AG04449 (cell line): ENCODE measurements at places on chromosomes 13 and 19.

DNA sequence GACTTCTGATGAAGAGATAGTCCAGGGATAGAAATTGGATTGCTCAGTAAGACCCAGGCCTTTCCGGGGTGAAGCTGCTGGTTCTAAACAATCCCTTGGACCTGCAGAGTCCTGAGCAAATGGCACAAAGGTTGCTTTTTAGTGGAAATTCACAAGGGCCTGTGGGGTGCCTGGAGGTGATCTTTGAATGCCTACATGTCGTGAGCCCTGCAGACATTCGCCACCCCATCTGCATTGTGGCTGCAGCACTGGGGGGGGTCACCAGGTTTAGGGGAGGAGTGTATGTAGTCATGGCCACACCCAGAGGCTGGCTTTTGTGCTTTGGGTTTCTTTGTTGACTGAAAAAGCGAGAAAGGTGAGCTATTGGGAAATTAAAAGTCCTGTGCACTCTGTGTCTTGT lies 41.4 kb downstream of the SLC7A9 start:
- no peak for DNase-seq

GRCh38 chr19:4360081-4360569 lies 16.8 kb downstream of the MPND start:
- no peak for DNase-seq

- DNase-seq: no peak
These were observed 99.0 kb downstream of the MBNL2 start for GRCh38 chr13:97321101-97321500.

DNA sequence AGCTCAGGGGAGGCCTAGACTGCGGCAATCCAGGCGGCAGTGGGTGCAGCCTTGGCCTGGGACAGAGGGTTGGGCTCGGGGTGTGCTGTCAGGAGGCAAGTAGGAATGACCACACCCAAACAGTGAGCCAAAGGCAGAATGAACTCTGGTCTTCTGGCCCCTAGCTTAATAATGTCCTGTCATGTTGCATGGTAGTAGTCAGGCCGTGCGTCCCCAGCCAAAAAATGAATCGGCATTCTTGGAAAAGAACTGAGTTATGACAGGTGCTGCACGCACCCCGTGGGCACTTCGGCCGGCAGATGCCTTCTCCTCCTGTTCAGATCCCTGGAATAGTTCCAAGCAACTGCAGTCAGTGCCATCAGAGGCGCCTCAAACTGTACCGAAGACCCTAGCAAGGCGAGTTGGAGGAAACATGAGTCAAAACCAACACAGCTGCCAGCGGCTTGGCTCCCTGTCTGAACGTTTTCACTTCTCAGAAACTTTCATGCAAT lies 55.9 kb downstream of the ATP7B start:
- DNase-seq: no peak

GRCh38 chr13:63249411-63250187 lies 1834.0 kb upstream of the PCDH20 start:
- DNase-seq: no peak

DNA sequence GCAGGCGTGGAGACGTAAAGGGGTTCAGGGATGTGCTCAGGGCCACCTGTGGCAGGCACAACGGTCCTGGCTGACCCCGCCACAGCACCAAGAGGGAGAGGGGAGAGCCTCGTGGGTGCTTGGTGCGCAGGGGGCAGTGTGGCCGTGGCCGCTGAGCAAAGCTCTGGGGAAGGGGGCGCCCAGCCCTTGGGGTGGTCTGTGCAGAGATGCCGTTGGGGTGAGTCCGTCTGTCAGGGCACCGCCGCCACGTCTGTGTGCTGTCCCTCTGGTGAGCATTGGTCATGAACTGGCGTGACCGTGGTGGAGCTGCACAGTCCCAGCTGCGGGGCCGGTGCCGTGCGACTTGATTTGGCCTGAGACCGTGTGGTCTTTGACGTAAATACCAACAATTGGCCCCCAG lies 15.3 kb downstream of the GNA11 start:
- DNase-seq: no peak

- no peak for DNase-seq
These were observed 1.3 kb downstream of the APOC2 start for GRCh38 chr19:44947041-44947581.

DNA sequence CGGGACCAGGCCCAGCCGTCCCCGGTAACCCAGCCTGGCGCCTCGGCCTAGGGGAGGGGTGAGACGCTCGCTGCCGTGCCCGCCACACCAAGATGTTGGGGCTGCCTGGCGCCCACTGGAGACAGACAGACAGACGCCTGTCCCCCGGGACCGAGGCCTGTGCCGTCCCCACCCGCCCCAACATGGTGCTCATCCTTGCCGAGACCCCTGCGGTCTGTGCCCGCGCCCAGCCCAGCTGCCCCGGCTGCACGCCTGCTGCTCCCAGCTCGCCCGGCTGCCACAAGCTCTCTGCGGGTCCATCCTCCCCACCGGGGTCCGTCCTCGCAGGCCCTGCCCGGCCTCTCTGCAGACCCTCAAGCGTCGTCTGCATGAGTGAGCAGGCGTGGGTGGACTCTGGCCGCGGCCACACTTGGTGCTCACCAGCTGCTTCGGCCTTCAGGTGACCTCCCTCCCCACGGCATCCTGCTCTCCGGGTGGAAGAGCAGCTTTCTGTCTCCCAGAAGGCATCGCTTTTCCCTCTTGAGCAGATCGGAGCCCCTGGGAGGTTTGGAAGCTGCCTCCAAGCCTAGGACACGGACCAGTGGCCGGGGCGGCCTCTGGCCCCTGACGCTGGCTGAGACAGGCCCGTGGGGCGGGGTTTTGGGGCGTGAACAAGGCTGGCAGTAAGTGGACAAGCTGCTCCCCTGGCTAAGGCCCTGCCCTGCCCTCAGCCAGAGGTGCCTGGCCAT lies 6.7 kb upstream of the TMPRSS9 start:
- DNase-seq: no peak

DNA sequence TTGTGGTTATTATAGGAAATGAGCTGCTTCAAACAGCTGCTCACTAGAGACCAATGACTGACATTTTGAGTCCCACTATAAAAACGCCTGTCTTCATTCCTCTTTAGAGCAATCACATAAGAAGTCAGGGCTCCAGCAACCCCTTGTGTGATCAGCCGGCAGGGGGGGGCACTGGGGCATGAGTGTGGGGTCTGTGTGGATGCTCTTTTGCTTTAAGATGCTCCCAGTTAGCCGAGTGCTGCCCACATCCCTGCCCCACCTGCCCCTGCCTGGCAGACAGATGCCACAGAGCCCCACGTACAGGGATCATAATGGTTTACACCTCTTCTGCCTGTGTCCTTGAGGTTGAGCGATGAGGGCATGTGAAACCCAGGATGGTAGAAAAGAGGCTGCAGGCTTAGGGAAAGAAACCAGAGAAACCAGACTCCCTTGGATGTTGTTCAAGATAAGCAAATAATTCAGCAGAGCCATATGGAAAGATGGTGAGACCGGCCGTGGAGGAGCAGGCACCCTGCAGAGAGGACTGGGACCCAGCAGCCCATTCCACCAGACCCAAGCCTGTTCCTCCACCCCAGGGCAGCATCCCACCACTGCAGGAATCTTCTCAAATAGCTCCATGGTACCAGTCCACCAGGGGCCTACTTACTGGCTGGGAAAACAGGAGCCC lies 55.4 kb downstream of the CHST8 start:
- no peak for DNase-seq

GRCh38 chr13:94674609-94675348 lies 37.6 kb downstream of the SOX21 start:
- no peak for DNase-seq

DNA sequence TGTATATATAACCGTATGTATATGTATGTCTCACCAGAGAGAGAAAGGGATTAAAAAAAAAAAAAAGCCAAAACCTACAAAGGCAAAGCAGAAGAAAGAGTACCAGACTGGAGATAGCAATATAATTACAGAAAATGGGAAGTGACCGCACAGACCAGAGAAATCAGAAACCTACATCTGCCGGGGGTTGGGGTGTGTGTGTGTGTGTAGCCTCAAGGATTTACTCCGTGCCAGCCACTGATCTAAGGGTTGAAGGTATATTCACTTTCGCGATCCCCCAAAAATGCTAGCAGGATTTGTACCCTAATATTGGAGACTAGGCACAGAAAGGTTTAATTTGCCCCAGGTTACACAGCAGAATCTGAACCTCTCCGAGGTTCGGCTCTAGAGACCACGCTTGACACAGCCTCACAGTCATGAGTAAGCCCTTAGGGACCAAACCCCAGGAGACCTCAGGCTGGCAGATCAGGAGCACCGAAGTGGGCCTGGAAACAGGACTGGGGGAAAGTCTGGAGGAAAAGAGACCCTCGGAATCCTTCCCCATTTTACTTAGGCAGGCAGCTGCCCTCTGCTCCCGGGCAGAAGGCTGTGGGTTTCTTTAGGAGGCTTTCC lies 14.8 kb downstream of the ARL11 start:
- no peak for DNase-seq

- DNase-seq: no peak
These were observed 8.4 kb downstream of the PNMA8B start for GRCh38 chr19:46487178-46487801.

DNA sequence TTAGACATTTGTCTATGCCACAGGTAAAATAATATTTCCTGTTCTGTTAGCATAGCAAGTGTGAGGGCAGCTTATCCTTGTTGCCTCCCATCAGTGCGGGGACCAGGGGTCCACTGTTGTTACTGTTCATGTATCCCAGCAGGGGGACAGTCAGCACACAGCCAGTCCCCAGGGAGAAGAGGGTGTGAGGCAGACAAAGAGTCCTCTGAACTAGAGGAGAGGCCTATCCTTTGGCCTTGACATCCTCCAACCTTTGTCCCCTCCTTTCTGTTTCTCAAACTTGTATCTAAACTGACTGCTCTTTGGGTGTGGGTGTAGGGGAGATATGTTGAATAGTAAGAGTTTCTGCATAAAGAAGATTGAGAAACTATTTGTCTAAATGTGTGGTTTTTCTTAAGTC lies 2.9 kb upstream of the GPR18 start:
- DNase-seq: no peak

- DNase-seq: no peak
These were observed 132.6 kb upstream of the USP29 start for GRCh38 chr19:56987184-56987583.

- no peak for DNase-seq
These were observed 23.5 kb downstream of the RHPN2 start for GRCh38 chr19:33040994-33041827.

DNA sequence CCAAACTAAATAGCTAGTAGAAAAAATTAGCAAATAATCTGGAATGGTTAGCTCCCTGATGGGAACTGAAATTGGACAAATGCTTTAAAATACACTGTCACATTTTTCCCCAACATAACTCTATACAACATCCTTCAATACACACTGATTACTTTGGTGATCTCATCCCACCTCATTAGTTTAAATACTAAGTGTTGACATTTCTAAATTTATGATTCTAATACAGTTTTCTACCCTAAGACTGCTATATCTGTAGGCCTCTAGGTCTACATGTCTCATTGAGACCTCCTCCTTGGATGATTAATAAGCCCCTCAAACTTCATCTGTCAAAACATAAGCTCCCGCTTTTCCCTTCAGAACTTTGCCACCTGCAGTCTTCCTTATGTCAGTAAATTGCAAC lies 80.7 kb upstream of the SLITRK5 start:
- DNase-seq: no peak

GRCh38 chr13:109151696-109152095 lies 522.3 kb downstream of the MYO16 start:
- DNase-seq: no peak

DNA sequence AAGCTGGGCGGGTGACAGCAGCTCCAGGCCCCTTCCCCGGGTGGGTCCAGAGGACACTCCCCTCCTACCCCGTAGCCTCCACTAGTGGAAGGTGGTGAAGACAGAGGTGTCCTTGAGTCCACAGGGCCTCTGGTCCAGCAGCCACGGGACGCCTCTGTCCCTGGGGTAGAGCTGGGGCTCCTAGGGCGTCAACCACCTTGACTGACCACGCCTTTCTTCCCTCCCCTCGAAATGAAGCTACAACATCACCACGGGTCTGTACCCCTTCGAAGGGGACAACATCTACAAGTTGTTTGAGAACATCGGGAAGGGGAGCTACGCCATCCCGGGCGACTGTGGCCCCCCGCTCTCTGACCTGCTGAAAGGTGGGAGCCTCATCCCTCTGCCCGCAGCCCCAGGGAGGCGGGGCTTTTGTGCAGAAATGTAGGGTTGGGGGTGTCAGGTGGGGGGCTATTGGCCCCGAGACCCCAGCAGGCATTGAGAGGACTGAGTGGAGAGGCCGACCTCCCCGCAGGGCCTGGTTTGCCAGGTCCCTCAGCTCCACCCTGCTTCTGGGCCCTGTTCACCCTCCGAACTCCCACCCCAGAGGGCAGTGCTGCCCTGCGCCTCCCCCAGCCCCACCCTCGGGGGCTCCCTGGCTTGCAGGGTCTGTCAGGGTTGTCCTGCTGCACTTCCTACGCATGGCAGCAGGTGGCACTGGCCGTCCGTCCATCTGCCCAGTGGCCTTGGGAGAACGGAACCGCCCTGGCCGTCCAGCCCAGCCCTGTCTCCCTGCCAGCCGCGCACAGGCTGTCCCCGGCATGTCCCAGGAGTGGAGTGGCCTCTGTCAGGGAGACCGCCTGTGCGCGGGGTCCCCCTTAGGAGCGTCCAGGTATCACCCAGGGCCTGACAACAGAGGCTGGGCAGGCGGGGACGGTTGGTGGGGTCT lies 15.7 kb downstream of the STK11 start:
- DNase-seq: no peak

DNA sequence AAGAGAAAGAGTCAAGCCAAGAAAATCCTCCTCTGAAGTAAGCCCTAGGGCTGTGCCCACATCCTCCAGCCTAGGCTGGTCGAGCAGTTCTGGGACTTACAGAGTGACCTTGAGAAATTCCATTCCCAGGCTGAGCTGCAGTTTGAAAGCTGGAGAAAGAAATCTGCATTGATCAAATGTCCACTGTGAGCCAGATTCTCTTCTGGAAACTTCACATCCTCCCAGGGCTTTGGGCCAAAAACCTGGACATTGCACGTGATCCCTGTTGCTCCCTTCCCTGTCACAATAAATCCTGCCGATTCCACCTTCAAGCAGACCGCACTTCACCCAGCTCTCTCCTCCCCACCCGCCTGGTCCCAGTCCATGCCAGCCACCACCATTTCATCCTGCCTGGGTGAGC lies 15.7 kb downstream of the TMEM143 start:
- no peak for DNase-seq

GRCh38 chr19:4310247-4311121 lies 6.1 kb downstream of the FSD1 start:
- no peak for DNase-seq

DNA sequence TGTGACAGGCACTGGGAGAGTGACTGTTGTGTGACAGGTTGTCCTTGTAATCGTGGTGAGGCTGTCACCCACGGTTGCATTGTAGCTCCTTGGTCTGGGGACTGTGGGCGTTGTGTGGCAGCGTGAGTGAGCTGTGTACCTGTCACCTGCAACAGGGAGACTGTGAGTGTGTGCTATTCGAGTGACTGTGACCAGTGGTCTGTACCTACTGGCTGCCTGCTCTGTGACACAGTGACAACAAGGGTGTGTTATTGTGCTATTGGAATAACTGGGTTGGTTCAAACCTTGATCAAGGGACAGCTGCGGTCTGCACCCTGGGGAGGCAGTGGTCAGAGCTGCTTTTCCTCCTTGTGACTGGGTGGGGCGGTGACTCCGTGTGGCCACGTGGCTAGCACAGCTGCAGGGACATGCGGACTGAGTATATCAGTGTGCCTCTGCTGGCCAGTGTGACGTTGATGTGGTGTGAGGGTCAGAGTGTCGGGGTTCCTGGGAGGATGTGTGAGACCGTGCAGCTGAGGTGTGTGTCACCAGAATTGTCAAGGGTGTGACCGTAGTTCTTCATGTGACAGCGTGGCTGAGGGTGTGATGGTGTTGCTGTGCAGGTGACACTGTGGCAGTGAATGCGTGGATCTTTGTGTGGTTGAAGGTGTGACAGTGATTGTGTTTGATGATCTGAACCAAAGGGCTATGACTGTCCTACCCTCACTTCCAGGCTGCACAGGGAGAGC lies 10.1 kb upstream of the NFIX start:
- no peak for DNase-seq
